ENCODE measurements at places on chromosomes 11 and 22.

DNA sequence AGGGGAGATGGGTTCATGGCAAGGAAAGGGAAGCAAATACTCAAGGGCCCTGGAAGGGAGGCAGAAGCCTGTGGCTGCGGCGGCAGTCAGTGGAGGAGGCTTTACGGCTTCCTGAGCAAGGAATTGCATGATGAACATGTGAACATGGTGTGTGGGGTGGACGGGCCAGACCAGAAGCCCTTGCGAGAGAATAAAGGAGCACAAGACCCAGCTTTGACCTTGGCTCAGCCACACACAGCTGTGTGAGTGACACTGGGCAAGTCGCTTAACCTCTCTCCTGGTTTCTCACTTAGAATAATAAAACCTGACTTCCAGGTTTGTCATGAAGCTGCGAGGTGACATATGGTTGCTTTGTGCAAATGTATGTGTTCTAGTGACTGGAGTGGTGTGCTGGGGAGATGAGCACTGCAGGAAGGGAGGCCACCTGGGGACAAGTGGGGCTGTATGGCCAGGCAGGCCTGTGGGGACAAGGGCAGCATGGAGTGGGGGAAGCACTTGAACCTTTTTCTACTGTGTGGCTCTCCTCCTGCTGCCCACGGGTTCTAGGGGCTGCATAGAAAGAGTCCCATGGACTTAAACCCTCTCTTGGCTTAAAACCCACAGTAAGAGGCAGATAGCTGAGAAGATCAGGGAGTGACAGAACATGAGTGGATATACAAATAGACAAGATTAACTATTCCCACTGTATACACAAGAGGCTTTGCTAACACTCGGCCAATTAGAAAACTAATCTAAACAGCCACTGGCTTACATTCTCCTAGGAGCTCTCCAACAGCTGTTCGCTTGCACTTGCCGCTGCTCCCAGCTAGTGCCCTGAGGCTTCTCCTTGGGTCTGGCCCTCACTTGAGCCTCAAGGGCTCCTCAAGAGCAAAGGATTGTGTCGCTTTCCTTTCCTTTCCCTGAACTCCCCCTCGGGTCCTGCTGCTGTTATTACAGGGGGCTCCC is 67.3 kb upstream of the CDON start:
- no peak for DNase-seq

GRCh38 chr22:48739348-48740085 is 1088.2 kb downstream of the BRD1 start:
- DNase-seq = no peak

DNA sequence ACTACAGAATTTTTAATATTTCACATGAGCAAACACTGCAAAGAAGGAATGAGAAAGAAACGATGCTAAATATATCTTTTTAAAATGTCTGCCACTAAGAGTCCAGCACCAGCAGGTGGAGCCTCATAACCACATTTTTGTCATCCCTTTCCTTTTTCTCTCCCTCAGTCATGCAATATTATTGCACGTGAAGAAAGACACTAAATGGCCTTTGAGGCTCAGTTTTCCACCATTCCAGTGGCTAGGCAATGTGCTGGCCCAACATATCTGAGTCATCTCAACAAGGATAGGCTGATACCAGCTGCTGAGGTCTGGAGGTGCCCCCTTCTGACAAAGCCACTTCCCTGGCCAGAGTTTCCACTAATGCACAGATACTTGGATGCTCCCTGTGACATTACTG is 1.8 kb downstream of the ALKBH8 start:
- DNase-seq = no peak

GRCh38 chr22:35316751-35317150 is 17.1 kb downstream of the TOM1 start:
- no peak for DNase-seq

- DNase-seq = no peak
Measured at GRCh38 chr22:29992341-29993275, 87.7 kb upstream of the HORMAD2 start.

GRCh38 chr11:65816696-65817095 is 17.1 kb upstream of the SNX32 start:
- no peak for DNase-seq

DNA sequence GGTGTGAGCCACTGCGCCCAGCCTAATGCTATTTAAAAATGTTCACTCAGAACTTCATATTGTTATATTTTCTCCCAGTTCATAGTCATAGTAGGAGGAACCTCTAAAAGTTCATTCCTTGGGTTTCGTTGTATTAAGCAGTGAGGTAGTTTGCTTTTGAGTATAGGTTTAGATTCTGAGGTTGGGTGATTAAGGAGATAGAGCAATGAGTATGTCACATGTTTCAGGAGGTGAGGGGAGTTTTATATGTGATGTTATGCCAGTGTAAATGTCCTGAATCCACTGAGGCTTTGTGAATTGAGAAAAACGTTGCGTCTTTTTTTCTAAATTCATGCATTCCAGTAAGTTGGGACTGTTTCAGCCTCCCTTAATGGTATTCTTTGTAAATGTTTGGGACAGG is 4.2 kb downstream of the UBE2L3 start:
- DNase-seq = no peak

DNA sequence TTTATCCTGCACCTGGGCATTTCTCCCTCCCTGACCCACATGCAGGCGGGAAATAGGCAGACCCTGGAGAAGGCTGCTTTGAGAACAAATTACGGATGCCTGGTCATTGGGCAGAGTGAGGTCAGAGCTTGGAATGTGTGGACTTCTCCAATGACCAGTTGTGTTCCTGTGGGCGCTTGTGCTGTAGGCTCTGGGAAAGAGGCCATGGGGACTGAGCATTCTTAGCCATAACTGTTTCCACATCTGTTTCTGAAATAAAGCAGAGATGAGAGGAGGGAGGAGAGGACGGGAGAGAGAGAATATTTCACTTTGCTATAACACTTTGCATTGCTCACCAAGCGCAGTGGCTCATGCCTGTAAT is 11.2 kb upstream of the TMEM184B start:
- DNase-seq = no peak

DNA sequence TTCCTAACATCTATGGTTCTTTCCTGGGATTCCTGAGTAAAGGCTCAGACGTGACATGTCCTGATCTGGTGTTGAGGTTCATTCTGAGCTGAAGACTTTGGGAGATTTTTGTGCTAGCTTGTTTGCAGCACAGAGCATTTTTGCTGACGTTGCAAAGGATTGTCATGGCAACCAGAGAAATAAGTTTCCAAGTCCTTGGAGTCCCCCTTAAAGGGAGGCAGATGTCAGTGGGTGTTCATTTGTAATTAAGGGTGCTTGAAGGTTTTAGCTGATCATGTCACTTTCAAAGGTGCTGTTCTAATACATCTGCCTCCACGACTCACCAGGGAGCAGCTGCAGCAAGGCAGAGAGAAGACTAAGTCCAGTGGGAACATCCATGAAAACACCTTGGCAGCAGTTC is 5.4 kb upstream of the SYN3 start:
- no peak for DNase-seq

DNA sequence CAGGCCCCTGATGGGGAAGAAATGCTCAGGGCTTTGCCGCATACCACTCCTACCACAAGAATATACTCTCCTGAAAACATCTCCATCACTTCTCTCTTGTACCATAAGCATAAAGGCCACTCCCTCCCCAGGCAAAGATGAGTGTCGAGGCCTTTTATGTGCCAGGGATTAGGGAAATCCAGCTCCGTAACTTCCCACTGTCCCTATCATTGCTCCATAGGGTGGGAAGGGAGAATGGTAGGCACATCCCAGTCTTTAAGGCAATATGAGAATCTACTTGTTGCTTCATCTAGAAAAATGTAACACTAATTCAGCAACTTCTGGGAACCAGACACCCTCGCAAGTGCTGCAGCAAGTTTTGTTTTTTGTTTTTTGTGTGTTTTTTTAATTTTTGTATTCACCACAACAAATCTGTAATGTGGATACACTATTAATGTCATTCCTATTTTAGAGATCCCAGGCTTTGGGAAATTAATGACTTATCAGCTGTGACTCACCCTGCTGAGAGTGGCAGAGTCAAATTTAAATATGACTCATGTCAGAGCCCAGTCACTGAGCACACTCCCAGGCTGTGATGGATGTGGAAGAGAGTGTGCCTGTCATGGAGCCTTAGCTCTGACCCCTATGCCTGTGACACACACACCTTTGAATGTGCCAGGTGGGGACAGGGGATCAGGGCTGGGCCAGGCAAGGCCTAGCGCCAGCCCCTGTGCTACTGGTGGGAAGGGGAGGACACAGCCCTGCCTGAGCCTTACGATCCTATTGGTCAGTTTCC is 23.4 kb downstream of the PANX1 start:
- DNase-seq = no peak

GRCh38 chr11:69646493-69647389 is 5.8 kb downstream of the CCND1 start:
- DNase-seq = no peak

DNA sequence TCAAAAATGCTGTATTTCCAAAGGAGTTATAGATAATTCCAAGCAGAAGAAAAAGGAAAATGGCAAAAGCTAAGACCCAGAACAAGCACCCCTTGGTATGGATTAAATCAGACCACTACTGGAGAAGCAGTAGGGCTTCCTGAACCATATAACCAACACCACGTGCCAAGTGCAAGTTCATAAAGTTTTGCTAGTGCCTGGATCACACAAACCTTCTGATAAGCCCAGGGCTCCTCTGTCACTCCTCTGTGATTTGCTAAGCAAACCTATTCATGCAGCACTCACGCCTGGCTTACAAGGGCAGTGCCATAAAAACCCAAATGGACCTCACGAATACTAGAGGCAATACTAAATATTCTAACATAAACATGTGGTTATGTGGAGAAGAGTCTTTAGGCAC is 13.3 kb downstream of the LARGE1 start:
- no peak for DNase-seq

DNA sequence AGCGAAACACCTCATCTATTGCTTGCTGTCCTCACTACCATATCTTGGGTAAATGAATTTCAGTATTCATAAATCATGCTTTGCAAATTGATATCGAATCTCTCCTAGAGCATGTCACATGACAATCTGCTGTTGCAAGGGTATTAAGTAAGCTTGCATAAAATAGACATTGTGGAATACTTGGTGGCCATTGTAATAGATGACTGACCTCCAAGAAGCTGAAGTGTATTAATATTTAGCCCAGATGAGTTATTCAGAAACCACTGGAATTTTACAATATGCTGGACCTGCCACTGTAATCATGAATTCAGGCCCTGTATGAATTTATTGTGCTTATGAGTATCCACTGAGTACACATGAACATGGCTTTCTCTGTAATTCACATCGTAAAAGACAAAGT is 289.7 kb upstream of the ARHGAP42 start:
- no peak for DNase-seq

GRCh38 chr11:40274017-40274416 is 1185.4 kb downstream of the LRRC4C start:
- no peak for DNase-seq
